ENCODE measurements at places on chromosomes 16 and 17.
A peak's percentile ranks its signal among the peaks of the same experiment; 100 is the strongest.

- DNase-seq = no peak
These were observed 432.2 kb upstream of the KIF2B start for GRCh38 chr17:53390575-53390974.

DNA sequence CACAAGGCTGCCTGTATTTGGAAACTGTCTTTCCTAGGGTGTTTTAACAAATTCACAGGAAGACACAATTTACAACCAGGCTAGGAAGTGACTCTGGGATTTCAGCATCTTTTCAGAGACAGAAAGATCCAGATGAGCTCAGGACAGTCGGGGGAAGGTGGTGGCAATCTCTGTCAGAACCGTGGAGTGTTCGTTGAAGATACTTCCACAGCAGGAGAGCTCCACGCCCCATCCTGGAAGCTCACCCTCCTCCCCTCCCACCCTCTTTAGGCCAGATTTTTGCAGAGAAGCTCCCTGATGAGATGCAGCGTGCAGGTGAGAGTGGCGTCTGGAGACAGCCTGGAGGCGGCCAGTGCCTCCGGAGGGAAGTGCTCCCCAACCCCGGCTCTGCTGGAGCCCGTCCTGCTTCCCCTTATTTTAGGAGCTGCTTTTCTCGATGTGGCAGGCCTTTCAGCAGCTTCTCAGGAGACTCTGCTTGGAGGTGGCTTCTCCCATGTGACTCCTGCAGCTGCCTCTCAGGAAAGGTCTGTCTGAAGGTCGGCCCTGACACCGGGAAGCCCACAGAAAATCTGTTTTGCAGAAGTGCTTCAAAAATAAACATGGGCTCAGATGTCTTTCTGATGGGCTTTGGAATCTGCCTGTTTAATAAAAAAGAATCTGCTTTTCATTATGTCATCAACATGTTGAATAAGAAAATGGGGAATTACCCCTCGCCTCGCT, 186.4 kb upstream of the CHMP6 start:
- DNase-seq = no peak

DNA sequence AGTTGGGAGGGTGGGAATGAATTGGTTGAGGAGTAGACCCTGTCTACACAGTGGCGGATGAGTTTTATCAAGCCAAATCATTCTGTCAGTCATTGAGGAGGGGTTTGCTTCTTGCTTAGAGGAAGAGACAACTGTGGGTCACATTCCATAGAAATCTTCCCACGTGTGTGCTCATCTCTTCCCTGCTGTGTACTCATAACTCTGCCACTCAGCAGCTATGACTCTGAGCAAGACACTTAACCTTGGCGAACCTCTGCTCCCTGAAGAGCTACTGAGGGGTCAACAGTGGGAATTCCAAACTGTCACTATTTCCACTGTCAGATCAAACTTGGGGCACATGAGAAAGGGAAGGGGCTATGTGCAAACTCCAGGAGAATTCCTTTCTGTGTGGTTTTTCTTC, 72.6 kb upstream of the COX10 start:
- DNase-seq = no peak

DNA sequence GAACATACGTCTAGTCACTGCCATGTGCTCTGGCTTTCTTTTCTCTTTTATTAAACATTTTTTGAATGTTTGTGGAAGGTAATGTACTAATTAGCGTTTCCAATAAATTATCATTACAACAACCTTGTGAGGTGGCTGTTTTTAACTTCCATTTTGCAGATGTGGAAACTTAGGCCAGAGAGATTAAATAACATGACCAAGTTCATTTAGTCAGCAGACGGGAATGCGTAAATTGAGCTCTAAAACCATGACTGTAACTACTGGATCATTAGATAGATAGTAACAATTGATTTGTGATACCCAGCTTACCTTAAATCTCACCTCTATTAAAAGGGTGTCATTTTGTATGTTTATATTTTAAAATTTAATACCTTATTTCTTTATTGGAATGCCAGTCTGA, 49.4 kb downstream of the RABEP1 start:
- DNase-seq = no peak

- DNase-seq = no peak
These were observed 671 bp upstream of the TOP2A start for GRCh38 chr17:40418428-40418706.

DNA sequence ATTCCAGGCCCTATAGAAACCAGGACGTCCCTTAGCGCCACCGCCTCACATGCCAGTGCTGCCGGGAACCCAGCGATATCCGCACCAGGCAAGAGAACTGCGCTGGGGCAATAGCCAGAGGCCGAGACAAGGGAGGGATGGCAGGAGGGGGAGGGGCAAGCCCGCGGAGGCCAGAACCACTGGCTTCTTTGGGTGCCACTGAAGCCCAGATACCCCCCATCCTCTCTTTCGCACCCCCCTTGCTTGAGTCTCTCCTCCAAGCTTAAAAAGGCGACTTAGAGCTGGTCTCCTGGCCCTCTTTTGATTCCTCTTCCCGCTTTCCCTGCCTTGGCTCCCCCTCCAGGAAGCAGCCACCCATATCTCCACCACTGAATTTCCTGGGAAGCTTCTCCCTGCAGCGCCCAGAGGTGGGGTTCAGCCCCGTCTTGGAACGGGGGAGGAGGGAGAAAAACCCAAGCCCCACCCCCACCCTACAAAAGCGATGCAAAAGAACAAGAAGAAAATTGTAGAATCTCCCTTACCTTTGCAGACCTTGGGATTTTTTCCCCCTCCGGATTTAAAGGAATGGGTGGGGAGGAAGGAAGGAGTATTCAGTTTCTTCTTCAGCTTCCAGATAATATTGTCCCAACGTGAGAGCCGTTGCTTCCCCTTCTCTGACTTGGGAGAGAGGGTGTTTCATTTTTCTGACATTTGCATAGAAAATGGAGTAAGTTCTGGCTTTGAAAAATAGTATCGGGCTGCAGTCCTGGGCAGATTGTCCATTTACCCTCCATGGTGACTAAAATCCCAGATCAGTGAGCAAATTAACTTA, 622 bp downstream of the HOXB6 start:
- no peak for DNase-seq

DNA sequence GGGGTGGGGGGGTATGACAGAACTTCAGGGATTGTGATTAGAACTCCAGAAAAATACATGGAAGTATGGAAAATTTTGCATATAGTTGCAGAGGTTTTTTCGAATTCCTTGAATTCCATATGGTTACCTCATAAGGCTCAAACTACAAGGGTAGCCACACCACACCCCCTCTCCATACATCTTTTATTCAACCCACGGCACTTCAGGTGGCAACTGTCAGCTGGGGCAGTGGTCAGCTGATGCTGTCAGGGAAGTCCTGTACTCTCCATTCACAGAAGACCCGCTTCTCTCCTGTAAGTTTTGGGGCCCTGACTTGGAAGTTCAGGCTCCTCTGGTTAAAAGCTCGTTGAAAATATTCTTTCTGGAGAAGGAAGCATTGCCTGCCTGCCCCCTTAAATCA, 57.5 kb upstream of the CLEC19A start:
- DNase-seq = no peak

DNA sequence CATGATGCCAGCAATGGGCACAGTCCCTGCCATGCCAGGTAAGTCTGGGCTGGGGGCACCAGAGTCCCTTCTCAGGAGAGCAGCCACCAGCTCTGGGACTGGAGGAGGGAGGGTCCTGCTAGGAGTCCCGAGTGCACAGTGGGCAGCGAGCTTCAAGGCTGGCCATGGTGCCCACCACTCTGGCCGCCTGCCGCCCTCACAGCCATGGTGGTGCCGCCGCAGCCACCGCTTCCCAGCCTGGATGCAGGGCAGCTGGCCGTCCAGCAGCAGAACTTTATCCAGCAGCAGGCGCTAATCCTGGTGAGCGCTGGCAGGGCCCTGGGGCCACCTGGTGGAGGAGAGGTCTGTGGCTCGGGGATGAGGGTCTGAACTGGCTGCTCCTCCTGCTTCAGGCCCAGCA, 17.9 kb upstream of the SMIM5 start:
- DNase-seq = no peak

- no peak for DNase-seq
These were observed 66.4 kb downstream of the HELZ start for GRCh38 chr17:67178555-67178954.

DNA sequence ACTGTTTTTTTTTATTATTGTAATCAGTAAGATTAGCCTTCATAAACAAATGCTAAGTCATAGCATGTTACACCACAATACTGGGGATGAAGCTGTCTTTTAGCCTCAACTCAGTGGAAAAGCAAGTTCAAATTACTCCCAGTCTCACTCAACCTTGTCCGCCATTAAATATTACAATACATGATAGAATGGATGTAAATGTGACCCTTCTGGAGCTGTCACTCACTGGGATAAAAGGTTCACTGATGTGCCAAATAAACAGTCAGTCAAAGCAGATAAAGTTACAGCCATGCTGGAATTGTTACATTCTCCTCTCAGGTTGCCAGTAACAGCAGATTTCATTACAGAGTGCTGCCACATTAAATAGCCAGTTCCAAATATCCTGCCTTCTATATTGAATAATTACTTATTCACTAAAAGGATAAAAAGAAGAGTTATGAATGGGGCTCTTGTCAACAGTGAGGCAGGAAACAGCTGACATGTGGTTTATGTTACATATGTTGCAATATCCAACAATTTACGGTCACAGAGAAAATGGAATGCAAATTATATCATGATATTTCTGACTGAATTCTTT, 53.4 kb downstream of the BRIP1 start:
- no peak for DNase-seq

- DNase-seq = peak; percentile 88
These were observed 37.6 kb downstream of the RNF112 start for GRCh38 chr17:19448341-19449268.

DNA sequence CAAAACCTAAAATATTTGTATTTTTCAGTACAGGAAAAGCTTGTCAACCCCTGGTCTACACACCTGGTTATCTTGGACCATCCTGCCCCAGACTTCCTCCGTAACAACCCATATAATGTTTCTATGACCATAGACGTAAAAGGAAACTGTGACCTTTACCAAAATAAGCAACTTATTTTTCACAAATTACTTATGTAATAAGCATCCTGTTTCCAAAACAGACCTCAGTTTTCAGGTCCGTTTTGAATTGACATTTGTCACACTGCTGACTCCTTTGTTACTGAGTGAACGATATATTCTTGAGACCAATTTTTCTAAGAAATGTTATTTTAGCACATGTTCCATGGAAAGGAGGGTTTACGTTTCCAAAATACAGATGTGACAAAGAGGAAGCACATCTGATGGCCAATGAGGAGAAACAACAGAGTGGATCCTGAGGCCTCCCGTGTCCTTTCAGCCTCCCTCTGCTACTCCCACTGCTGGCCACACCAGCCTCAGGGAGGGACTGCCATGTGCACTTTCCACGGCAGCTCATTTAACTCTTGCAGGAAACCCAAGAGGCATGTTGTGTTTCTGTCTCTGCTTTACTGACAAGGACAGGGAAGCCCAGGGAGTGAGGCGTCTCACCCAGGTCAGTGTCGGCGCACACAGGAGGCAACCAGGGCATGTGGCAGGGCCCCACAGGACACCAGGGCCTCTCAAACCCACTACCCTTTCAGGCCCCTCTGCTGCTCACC, 20.1 kb upstream of the ALDH3A1 start:
- DNase-seq = no peak

GRCh38 chr16:55204069-55204468, 119.9 kb upstream of the IRX6 start:
- no peak for DNase-seq

DNA sequence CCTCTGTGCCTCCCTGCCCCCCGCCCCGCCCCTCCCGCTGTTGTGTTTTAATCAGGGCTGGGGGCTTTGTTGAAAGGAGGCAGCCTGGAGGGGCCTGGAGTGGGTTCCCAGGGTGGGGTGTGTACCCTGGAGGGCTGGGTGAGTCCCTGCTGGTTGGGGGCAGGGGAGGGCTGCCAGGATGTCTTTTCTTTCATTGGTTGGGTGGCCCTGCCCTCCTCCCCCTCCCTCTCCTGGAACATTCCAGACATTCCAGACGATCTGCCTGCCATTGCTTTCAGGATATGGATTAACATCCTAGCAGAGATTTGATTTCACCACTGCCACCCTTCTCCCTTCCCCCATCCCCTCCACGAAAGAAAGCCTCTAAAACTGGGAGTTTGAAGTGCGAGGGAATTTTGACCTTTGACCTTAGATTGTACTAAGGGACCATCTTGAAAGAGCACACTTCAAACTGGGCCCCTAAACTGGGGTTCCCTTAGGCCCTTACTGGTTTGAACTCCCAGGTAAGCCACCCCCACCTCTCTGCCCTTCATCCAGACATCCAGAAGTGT, 25.3 kb downstream of the IGF2BP1 start:
- no peak for DNase-seq
